WTC11 (cell line): ENCODE measurements at places on chromosomes 3 and 15.

DNA sequence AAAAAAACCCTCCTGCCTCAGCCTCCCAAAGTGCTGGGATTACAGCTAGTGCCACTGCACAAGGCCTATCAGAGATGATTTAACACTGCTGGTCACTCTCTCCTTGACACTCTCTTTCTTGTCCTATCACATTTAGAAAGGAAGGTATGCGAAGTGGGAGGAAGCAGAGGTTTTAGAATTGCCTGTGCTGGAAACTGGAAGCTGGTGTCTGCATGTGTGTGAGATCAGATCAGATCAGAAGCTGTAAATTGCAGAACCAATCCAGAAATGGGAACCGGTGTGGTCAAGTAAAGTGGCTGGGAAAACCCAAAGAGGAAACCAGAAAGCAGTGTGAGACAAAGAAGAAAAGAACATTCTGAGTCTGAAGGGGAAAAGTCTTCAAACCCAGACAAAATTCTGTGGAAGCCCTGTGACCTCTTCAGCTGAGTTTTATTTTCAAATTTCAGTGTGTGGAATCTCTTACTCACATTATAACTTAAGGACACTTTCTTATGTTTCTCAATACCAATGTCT, 2.8 kb downstream of the EFHB start:
- no peak for DNase-seq

- DNase-seq: no peak
Measured at GRCh38 chr15:57772223-57772957, 65.9 kb downstream of the POLR2M start.

DNA sequence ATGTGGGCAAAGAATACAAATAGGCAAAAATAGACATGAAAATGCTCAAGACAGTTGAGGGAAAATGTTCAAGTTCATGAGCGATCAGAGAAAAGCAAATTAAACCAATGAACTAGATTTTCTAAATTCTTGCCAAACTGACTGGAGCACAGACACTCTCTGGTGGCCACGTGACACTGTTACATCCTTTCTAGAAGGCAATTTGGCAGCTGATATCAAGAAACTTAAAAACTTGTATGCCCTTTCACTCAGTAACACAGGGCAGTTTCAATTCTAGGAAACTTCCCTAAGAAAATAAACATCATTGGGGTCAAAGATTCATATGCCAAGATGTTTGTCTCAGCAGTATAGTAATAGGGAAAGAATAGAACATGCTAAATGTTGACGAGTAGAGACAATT, 52.2 kb downstream of the ABHD5 start:
- DNase-seq: no peak

- no peak for DNase-seq
Measured at GRCh38 chr3:47523310-47524073, 10.0 kb upstream of the ELP6 start.

DNA sequence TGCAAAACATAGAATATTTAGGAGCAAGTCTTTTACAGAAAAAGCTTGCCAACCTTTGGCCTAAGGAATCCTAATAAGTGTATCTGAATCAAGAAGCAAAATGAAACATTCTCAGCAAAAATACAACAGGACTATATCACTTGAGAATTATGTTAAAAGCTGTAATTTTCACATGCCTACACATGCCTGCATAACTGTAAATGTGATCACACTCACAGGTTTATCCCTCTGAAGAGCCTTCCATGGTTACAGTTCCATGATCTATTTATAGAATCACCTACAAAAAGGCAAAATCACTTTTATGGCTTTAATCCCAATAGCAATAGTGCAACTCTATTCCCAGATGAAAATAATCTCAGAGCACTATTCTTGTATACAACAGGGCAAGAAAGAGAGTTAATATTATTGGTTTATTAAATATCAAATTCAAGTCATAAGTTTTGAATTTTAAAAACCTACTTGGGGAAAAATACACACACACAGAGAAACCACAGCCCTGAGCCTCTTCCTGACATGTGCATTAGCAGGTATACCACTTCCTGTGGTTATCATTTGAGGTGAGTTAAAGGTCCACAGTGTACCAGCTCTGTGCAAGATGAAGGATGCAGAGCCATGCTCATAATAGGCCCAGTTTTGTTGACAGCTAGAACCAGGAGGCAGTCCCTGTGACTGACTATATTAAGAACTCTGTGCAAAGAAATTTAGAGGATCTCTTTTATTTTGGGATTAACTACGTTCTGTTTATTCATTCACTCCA, 252.5 kb upstream of the TGFBR2 start:
- no peak for DNase-seq

DNA sequence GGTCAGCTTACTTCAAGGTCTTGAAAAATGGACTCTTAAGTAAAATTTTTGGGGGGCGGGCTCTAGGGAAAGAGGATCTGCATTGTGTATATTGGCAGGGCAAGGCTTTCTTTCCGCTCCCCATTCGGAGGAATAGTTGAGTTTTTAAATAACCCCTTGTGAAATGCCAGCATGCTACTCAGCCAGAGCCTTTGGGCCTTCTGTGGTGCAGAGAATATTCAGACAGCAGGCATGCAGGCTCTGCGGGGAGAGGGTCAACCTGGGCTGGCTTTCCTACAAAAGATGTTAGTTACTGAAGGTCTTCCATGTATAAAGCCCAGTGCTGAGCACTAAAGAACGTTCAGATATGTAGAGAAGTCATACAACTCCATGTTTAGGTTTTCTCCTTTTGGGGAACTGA, 40.6 kb downstream of the ADAMTSL3 start:
- no peak for DNase-seq

DNA sequence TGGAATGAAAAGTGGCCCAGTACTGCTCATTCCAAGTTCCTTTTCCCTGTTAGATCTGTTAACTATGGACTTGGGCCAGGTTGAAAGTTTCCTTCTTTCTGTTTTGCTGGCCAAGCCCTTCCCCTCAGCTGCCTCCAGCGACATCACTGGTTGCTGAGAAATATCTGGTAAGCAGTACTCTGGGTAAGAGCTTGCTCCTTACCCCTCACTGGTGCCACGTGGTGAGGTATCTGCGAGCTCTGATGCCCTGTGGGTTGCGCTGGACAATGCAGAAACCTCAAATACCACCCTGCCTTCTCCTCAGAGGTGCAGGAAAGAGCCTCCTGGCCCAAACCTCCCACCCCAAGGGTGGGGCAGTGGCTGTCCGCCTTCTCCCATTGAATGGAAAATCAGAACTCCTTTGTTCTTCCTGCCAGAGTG, 42.9 kb upstream of the APH1B start:
- DNase-seq: no peak

DNA sequence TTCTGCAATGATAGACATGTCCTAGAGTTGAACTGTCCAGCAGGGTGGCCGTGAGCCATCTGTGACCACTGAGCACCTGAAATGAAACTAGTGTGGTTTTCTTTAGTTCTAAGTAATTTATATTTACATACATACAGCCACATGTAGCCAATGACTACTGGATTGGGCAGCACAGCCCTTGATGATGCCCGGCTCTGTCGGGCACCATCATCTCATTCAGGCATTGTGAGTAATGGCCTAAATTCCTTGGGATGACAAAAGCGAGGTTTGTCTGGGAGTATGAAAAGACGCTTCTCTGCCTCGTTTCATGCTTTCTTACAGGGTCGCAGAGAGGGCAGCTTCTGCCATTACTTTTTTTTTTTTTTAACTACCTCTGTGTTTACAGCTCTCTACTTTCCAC, 251.9 kb upstream of the HES1 start:
- no peak for DNase-seq

GRCh38 chr3:54223063-54223462, 100.7 kb downstream of the CACNA2D3 start:
- DNase-seq: no peak

DNA sequence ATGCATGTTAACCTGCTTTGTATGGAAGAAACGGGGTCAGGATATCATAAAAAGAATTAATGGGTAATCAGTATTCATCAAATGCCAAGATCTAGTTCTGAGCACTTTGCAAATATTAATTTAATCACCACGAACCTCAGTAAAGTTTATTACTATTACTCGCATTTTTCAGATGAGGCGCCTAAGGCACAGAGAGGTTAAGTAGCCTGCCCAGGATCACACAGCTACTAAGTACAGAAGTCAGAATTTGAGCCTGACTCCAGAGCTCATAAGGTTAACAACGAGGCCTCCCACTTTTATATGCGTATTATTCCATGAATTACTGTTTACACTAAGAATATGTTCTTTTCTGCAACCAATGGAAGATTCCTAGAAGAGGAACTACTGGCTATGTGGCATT, 109.6 kb upstream of the KLF13 start:
- no peak for DNase-seq

DNA sequence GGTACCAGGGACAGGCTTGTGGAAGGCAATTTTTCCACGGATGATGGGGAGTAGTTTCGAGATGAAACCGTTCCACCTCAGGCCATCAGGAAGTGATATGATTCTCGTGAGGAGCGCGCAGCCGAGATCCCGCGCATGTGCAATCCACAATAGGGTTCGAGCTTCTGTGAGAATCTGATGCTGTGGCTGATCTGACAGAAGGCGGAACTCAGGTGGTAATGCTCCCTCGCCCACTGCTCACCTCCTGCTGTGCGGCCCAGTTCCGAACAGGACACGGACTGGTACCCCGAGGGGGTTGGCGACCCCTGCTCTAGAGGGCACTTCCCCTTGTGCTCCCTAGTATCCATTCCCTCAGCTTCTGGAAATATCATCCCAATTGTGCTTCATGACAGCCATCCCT, 99.9 kb downstream of the PLD1 start:
- DNase-seq: no peak

- DNase-seq: no peak
Measured at GRCh38 chr3:104428337-104428925, 938.3 kb upstream of the ALCAM start.
